ENCODE measurements at places on chromosomes 6 and 20.

GRCh38 chr6:3036861-3037637 lies 31.2 kb upstream of the RIPK1 start:
- no peak for DNase-seq

GRCh38 chr20:49701241-49701790 lies 12.4 kb downstream of the B4GALT5 start:
- no peak for DNase-seq

DNA sequence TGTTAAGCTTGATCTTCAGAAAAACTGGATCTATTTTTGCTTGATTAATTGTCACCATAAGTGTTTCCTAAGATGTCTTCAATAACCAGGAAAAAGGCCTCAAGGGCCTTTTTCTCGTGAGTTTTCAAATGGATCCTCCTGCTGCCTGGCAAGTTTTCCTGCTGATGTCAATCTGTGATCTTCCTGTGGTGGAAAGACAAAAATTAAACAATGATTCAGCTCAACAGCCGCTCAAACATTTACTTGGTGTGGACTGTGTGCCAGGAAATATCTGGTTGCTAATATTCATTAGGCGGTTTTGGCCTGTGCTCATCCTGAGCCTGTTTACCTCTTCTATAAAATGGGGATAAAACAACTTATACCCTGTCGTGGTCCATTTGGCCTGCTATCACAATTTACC lies 35.4 kb upstream of the SSTR4 start:
- no peak for DNase-seq

GRCh38 chr6:36656441-36656840 lies 22.1 kb upstream of the CDKN1A start:
- DNase-seq = no peak

GRCh38 chr6:121965739-121966138 lies 433.7 kb upstream of the HSF2 start:
- no peak for DNase-seq

DNA sequence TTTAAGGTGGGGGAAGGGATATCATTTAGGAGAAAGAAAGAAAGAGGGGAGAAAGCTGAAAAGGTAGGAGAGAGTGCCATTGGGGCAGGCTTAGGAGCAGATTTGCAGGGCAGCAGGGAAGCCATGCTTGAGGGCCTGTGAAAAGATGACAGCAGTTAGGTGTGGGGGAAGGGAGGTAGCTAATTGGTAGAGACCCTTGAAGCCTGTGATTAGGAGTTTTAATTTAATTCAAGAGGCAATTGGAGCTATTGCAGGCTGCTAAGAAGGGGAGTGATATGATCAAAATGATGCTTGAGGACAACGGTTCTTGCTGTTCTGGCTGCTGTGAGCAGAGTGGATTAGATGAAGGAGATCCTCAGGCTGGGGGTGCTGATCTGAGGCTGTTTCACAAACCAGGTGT lies 24.5 kb upstream of the SEC63 start:
- DNase-seq = no peak

DNA sequence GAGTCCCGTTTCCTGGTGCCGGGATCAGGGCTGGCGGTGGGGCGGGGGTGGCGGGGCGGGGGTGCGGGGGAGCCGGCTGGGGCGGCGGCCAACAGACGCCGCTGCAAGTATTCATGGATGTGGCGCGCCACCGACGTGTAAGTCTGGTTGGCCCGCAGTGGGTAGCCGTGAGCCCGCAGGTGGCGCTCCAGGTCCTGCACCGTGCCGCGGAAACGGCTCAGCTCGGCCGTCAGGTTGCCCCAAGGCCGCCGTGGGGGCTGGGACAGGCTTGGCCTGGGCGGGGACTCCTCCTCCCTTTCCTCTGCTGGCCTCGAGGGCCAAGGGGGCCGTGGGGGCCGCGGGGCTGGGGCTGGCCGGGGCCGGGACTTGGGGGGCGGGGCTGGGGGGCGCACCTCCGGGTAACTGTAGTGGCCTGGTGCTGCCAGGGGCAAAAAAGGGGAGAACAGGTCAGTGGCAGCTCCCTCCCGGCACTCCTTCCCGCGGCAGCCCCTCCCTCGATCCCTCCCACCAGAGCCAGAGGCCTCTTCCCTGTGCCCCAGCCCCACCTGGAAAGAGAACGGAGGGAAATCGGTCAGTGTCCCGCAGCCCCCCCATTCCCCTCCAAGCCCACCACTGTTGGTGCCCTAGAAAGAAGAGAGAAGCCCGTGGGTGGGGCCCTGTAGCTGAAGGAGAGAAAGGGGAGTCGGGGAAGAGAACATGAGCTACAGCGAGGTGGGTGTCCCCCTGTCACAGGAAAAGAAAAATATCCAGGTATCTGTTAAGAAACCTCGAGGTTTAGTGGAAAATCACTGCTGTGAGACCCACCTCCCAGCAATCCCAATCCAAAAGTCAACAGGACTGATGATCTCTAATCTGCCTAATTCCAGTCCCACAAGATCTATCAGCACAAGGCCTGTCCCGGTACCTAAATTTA lies 21.3 kb downstream of the TNXB start:
- peak; percentile 45 for DNase-seq

- DNase-seq = no peak
Measured at GRCh38 chr20:32960849-32961731, 43.1 kb downstream of the SUN5 start.

DNA sequence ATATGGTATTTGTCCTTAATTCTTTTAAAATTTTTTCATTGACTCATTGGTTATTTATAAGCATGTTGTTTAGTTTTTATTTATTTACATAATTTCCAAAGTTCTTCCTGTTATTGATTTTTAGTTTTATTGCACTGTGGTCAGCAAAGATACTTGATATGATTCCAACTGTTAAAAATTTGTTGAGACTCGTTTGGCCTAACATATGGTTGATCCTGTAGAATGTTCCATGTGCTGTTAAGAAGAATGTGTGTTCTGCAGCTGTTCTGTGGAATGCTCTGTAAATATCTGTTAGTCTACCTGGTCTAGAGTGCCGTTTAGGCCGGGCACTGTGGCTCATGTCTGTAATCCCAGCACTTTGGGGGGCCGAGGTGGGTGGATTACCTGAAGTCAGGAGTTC lies 197.7 kb downstream of the CD109 start:
- DNase-seq = no peak

- DNase-seq = no peak
Measured at GRCh38 chr6:144341831-144342527, 56.8 kb downstream of the UTRN start.

- no peak for DNase-seq
Measured at GRCh38 chr6:36399970-36400369, 12.5 kb upstream of the ETV7 start.

GRCh38 chr6:37864250-37864649 lies 44.7 kb downstream of the ZFAND3 start:
- no peak for DNase-seq

DNA sequence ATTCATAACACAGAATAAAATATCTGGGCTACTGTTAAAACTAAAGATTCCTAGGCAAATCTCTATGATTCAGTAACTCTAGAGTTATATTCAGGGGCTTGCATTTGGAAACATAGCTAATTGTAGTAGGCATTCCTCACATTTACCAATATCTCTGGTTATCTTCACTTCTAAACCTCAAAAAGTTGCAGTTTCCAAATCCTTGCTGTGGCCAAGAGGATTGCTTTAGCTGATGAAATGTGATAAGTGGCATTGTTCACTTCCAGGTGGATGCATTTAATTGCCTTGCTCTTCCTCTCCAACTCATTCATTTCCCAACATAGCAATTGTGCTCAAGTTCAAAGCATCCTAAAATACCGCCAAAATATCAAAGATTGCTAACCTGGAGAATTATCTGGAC lies 246.6 kb downstream of the GRIK2 start:
- no peak for DNase-seq

DNA sequence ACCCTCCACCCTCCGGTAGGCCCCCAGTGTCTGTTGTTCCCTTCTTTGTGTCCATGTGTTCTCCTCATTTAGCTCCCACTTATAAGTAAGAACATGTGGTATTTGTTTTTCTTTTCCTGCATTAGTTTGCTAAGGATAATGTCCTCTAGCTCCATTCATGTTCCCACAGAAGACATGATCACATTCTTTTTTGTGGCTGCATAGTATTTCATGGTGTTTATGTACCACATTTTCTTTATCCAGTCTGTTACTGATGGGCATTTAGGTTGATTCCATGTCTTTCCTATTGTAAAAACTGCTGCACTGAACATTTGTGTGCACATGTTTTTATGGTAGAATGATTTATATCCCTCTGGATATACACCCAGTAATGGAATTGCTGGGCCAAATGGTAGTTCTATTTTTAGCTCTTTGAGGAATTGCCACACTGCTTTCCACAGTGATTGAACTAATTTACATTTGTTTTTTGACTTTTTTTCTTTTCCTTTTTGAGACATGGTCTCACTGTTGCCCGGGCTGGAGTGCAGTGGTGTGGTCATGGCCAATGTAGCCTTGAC lies 4.5 kb downstream of the KPNA5 start:
- no peak for DNase-seq

- no peak for DNase-seq
Measured at GRCh38 chr6:37244430-37245310, 12.9 kb upstream of the TBC1D22B start.

DNA sequence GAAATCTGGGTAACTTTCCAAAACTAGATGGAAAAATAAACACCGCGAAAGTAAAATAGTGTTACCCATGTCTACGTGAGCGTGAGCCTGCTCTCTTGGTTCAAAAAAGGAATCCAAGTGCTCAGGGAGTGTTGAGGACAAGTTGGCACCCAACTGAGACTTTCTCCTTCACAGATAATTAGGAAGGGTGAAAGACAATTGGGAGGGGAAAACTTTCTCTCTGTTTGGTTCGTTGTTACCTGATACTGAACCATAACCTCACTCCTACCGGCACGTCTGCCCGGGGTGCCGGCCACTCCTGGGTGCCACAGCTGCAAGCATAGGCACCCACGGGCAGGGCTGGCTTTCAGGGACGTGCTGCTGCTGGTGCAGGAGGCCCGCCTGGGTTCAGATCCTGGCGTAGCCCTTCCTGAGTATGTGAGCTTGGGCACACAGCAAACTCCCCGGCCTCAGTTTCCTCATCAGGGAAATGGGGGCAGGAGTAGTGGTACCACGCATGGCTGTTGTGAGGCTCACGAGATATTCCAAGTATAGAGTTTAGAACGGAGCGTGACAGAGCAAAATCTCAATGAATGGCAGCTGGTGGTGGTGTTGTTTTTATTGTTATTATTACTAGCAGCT lies 38.2 kb upstream of the PMEPA1 start:
- DNase-seq = no peak

DNA sequence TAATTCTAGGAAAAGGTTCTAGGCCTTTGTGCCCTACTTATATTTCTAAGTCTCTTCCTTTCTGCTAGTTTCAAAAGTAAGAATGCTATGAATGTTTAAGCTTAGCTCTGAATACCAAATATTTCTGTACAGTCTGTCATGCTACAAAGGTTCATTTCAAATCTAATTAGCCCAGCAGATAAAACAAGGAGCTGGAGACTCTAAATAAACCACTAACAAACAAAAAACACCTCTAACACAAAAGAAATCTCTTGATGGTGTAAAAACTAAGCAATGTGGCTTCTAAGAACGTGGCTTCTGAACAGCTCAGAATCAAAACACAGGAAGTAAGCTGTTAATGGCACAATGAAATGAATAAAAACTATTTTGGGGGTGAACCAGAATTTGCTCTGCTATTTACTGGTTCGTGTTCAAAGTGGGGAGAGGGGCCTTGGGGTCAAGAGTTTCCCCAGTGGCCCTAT lies 198.3 kb downstream of the BCAS1 start:
- no peak for DNase-seq

DNA sequence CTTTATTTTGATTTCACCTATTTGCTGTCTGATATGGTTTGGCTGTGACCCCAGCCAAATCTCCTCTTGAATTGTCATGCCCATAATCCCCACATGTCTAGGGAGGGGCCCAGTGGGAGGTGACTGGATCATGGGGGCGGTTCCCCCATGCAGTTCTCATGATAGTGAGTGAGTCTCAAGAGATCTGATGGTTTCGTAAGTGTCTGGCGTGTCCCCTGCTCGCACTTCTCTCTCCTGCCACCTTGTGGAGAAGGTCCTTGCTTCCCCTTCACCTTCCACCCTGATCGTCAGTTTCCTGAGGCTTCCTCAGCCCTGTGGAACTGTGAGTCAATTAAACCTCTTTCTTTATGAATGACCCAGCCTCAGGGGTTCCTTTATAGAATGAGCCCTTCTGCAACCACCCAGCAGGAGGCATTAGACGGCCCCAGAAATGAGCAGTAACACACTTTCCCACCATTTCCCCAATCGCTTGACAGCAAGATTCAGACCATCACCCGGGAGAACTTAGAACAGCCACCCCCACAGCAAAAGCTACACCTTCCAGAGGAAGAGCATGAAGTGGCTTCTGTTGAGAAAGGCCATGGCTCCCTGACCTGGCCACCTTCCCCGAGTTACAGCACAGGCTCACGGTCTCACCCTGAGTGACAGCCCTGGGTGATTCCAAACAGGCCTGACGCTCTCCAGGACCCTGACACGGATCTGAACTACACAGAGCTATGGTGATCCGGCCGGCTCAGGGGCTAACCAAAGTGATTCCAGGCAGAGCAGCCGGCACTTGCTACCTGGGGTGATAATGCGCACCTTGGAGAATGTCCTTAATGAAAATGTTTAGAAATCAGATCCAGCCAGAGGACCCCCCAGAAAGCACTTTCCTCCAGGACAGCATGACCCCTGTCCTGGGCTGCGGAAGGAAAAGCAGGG lies 131.2 kb upstream of the CDH4 start:
- no peak for DNase-seq

DNA sequence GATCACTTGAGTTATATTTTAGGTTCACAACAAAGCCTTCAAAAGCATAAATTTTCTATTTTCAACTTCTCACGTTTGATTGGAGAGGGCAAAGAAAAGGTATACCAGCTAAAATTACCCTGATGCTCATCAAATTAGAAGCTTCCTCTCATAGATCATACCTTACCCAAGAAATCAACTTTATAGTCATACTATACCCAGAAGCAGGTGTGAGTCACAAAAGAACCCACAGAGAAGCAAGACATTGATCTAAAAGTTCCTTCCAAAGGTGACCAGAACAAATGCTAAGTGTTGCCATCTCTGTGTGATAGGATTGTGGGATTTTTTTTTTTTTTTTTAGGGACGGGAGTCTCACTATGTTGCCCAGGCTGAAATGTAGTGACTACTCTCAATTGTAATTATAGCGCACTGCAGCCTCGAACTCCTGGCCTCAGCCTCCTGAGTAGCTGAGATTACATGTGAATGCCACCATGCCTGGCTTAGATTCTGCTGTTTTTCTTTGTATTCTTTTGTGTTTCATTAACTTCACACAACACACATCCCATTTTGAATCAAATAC lies 3.3 kb downstream of the EIF2S2 start:
- DNase-seq = no peak

All from posterior cingulate gyrus (tissue), 11 donors.